Left colon (tissue), 2 donors: ENCODE measurements at places on chromosomes 4 and X. TPM values are rescaled to one million over a fixed set of nuclear protein-coding genes. Genes with fewer than 3 reads are reported as not detected.

The INTU gene
- total RNA-seq, result 3.8 TPM

The LETM1 gene
- total RNA-seq, result 160 TPM

The TMSB15B gene
- 0.98 TPM for total RNA-seq

- no peak for DNase-seq
Measured at GRCh38 chr4:4395849-4396627, 9.1 kb downstream of the NSG1 start.

- no peak for DNase-seq
Measured at GRCh38 chr4:55604996-55605395, 13.0 kb upstream of the PDCL2 start.

DNA sequence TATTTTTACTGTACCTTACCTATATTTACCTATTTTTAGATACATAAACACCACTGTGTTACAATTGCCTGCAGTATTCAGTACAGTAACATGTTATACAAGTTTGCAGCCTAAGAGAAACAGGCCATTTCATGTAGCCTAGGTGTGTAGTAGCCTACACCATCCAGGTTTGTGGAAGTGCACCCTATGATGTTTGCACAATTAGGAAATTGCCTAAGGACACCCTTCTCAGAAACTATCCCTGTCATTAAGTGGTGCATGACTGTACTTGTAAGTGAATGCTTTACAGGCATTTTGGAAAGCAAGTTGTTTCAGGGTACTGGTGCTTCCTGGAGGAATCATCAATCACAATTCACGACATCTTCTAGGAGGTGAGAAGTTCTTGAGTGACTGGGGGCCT lies 991.8 kb upstream of the SLIT2 start:
- DNase-seq, result no peak

The AKAP4 gene
- total RNA-seq, result not detected

GRCh38 chr4:71752383-71753042 lies 31.4 kb downstream of the GC start:
- DNase-seq, result peak; percentile 66

DNA sequence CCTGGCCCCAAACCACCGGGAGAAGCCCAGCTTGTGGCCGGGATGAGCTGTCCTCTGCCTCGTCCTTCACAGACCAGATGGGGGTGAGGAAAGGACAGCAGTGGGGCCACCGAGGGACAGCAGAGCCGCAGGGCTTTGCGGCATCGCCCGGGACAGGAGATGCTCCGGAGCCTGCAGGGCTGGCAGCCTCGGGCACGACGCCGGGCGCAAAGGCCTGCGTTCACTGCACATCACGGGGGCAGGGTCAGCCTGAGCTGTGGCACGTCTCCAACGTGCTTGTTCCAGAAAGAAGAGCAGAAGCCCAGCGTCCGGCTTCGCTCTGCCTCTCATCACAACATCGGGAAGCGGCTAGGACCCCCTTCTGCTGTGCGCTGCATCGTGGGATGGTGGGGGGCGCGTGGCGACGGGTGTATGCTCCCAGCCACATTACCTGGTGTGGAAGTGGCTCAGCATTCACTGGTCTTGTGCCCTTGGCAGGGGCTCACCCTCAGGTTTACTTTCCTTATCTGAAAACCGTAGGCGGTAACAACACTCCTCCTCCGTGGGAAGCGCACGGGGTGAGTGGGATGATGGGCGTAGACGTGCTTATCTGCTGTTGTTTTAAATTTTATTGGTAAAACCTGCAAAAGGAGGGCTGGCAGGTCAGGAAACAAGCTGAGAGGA lies 7.4 kb downstream of the TADA2B start:
- no peak for DNase-seq

DNA sequence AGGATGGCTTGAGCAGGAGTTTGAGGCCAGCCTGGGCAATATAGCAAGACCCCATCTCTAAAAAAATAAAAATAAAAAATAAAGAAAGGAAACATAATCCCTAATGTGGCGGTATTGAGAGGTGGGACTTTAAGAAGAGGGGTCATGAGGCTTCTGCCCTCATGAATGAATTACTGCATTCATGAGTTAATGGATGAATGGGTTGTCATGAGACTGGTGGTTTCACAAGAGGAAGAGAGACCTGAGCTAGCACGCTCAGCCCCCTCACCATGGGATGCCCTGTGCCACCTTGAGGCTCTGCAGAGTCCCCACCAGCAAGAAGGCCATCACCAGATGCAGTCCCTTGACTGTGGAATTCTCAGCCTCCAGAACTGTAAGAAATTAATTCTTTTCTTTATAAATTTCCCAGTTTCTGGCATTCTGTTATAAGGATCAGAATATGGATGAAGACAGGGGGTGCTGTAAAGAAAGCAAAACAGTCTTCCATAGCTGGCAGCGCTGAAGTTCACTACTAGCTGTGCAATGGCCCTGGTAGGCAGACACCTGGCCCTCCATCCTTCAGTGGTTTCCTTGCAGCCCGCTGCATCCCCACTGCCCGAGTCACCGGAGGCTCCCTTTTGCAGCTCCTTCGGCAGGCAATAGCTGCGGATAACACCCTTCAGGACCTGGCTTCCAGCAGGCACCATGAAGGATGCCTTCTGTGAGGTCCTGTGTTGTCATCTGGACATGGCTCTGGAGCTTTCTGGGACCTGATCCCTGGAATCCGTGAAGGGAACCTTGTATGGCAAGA lies 44.8 kb upstream of the NSG1 start:
- DNase-seq, result no peak

DNA sequence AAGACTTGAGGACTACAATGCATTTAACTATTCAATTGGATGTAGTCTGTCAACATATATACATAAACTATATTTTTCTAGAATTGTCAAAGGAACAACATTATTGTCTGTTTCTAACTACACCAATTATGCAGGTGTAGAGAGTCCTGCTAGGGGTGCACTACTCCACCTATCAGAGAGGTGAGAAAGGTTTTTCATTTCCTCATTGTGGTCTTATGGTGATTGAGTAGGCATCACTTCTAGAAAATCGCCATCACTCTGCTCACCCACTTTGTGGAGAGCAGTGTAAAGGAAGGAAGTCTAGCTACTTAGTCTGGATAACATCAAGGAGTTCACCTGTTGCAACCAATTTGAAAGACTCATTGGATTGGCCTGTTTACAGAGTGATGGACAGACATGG lies 4.4 kb upstream of the ADH1C start:
- DNase-seq, result no peak

The TEC gene
- 3.6 TPM for total RNA-seq

The HTRA3 gene
- total RNA-seq, result 6.6 TPM

DNA sequence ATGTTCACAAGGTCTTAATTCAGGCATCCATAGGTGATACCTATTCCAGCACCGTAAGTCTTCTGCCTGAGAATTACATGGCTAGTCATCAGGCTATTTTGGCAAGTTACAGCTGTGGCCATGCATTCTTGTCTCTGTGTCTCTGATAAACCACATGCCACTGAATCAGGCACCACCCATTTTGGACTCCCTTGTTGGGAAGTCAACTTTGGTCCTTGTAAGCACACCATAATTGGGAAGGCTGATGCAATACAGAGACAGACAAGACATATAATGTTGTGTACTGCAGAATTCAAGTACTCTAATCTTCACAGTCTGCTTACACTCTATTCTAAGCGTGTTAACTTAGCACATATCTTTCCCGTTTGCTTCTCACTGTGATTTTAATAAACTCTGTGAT lies 483.7 kb upstream of the FTHL17 start:
- no peak for DNase-seq

GRCh38 chrX:48694776-48695533 lies 1.6 kb upstream of the SUV39H1 start:
- DNase-seq, result no peak

The TLR3 gene
- total RNA-seq, result 30.4 TPM

- no peak for DNase-seq
Measured at GRCh38 chr4:169945636-169946035, 80.6 kb downstream of the MFAP3L start.

- no peak for DNase-seq
Measured at GRCh38 chrX:122134291-122134690, 1049.8 kb upstream of the GRIA3 start.

The SEL1L3 gene
- total RNA-seq, result 106 TPM

GRCh38 chr4:10048941-10049697 lies 27.8 kb upstream of the SLC2A9 start:
- DNase-seq, result no peak

The GPRASP3 gene
- total RNA-seq, result 3.2 TPM

The GLOD5 gene
- total RNA-seq, result 11.4 TPM

GRCh38 chr4:4913147-4913561 lies 53.7 kb downstream of the MSX1 start:
- DNase-seq, result no peak

DNA sequence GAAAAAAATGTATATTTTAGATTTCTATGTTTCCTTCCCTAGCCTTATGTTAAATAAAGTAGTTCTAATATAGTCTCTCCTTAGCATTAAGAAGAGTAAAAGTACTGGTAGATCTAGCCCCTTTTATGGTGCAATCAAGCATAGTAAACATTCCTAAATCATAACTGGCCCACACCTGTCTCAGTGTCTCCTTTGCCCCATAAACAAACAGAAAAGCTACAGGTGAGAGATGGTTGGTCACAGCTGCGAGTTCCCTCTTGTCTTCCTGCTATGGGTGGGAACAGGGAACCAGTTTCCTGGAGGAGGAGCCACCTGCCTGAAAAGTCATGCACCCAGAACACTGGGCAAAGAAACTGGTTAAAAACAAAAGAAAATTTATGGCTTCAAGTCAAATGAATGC lies 16.6 kb downstream of the SOWAHB start:
- DNase-seq, result peak; percentile 54

- DNase-seq, result no peak
Measured at GRCh38 chrX:132692526-132692925, 203.7 kb upstream of the MBNL3 start.

DNA sequence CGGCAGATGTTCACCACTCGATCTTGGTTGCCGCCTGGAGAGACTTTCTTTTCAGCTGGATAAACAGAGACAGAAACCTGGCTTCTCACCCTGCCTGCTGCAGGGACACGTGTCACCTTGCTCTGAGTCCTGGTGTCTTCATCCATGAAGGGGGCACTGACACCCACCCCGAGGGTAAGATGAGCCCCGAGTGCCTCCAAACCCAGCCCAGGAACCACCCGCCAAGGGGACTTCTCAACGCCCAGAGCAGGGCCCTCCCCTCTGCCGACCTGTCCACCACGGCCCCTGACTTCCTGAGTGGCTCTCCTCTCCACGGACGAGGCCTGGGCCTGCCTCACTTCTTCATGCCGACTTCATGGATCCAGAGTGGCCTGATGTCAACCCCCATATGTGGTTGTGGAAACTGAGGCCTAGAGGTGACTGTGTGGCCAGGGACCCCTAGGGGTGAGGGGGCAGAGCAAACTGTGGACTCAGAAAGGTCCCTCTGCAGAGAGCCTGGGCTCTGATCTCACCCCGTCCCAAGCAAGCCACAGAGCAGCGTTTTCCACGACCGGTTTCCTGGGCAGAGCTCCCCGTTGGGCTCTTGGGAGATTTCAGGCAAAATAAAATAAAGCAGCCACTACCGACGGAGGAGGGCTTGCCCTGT lies 5.1 kb downstream of the ADRA2C start:
- no peak for DNase-seq

GRCh38 chr4:7394681-7395451 lies 39.9 kb downstream of the PSAPL1 start:
- no peak for DNase-seq

DNA sequence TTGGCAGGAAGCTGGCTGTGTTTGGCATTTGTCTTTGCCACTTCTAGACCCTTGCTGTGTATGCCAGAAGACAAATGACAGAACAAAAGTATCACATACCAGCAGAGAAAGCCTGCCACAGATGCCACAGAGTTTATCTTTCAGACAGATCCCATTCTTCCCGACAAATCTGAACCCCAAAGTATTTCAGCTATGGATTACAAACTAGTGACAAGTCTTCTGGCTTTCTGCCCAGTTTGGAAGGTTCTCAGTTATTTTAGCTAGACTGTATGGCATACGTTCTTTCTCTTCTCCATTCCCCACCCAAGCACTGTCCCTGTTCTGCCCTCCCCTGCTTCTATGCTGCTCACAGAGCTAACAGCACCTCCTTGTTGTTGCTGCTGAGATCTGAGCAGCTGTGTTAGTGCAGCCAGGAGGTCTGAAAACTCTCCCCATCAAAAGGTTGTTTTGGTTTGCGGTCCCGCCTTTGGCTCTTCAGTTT lies 236.7 kb downstream of the FRAS1 start:
- no peak for DNase-seq

The HSPA4L gene
- 4.4 TPM for total RNA-seq

The TRAM1L1 gene
- total RNA-seq, result 0.21 TPM
